ENCODE measurements at places on chromosomes 7 and 10. TPM values are rescaled to one million over a fixed set of nuclear protein-coding genes. Genes with fewer than 3 reads are reported as not detected.
A peak's percentile ranks its signal among the peaks of the same experiment; 100 is the strongest.

DNA sequence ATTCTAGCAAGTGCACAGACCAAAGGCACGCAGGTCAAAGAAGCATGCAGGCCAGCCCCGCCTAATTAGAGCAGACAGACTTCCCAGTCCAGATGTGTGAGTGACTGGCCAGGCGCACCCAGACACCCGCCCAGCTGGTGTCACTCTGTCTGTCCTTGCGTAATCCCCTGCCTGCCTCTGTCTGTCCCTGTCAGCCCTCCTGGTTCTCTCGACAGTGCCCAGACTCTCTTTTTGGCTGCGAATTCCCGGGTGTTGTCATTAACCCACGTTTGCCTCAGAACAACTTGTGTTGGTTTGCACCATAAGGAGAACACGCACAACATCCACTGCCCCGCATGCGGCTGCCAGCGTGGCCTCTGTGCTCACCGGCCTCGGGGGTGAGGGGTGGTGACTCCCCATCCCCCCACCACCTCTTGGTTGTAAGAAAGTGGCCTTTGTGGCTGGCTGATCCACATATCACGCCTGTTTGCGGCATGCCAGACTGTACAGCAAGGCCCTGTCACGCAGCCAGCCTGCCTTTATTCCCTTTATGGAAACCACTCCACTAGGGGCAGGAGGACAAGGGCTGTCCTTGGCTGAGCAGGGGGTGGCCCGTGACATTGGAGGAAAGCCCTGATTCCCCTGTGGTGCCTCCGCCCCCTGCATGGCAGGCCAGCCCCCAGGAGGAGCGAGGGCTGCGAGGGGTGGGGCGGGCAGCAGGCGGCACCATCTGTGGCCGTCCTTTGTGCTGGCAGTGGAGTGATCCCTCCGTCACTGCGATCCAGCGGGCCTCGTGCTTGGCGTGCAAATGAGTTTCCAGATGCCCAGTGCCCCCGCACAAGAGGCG lies 72.8 kb upstream of the PPIF start:
- DNase-seq: peak; percentile 96

- DNase-seq: no peak
Measured at GRCh38 chr7:27999829-28000228, 180.8 kb downstream of the JAZF1 start.

DNA sequence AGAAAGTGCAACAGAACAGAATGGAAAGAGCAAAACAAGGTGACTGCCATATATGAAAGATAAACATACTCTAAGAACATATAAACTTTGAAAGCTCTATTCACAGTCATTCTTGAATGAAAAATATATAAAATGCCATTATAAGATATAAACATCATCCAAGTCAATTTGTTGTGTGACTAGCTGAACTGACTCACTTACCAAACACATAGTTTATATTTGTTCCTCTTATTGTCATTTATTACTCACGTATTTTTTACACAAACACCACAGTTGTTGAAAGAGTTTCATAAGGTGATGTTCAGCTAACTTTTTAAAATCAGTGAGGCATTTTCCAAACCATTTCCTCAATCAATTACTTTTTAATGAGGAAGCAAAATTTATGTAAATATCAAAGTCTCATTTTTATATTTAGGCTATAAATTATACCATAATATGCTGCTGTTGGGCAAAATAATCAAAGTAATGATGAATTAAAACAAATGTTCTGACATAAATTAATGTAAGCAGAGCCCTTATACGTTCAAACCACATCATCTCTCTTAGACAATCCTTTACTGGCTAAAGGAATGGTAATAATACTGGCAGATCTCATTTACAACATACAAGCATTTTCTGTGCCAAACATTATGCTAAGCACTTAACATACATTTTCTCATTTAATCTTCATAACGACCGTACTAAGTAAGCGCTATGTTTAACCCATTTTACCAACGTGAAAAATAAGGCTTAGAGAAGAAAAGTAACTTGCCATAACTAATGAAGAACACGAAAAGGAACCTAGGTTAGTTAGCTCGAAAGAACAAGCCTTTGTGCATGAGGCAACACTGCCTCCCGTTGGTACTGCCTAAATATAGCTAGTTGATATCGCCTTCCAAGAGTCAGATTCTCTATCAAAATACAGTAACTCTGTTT lies 7.3 kb downstream of the LRRN3 start:
- no peak for DNase-seq

GRCh38 chr10:51080311-51081006 lies 6.2 kb downstream of the PRKG1 start:
- DNase-seq: no peak

DNA sequence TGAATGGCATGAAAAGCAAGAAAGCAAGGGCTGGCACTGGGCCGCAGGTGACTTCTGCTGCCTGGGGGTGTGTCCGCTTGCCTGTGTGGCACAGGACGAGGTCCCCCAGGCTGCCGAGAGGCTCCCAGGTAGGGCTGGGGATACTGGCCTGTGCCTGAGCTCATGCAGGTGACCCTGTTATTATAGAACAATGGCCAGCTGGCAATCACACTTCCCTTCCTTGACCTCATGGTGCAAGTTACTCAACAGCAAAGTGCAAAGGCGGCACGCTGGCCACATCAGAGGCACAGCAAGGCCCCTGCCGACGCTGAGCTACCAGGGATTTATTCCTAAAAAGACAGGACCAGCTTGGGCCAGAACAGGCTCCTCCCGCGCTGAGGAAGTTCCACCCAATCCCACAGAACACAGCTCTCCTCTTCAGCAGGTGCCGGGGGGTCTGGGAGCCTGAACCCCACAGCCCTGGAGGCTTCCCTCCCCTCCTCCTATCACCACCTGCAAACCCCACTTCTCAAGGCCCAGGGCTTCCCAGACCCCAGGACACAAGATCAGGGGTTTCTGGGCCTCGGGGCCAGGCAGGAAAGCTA lies 1.4 kb upstream of the ADAM8 start:
- no peak for DNase-seq

GRCh38 chr10:3623746-3624145 lies 161.3 kb downstream of the KLF6 start:
- no peak for DNase-seq

The ARHGAP22 gene
- 5.7 TPM for total RNA-seq

The ELN gene
- total RNA-seq: 149 TPM

The NXPH1 gene
- total RNA-seq: not detected
